Activated T-cell treated with anti-CD3 and anti-CD28 coated beads for 4 hours (primary cell): ENCODE measurements at places on chromosomes 1 and 21.

DNA sequence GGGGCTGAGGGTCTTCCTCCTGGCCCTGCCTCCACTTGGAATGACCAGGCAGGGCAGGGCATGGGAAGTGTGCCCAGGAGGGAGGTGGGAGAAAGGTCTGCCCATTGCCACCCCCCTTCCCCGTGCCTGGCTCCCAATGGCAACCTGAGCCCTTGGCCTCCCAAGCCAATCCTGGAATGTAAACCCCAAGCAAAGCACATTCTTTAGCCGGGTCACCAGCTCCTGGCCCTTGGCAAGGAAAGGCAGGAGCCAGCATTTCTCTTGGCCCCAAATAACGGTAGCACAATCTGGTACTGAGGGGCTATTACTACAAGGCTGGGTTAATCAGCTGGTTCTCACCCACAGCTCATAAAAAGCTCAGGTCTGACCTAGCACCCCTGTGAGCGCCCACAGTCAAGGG, 6.9 kb upstream of the NUAK2 start:
- DNase-seq, result no peak

GRCh38 chr1:230826166-230826875, 42.0 kb downstream of the C1orf198 start:
- DNase-seq, result no peak

- no peak for DNase-seq
Measured at GRCh38 chr1:15426492-15427279, 11.6 kb upstream of the CTRC start.

- no peak for DNase-seq
Measured at GRCh38 chr1:174818951-174819350, 180.8 kb upstream of the CACYBP start.

DNA sequence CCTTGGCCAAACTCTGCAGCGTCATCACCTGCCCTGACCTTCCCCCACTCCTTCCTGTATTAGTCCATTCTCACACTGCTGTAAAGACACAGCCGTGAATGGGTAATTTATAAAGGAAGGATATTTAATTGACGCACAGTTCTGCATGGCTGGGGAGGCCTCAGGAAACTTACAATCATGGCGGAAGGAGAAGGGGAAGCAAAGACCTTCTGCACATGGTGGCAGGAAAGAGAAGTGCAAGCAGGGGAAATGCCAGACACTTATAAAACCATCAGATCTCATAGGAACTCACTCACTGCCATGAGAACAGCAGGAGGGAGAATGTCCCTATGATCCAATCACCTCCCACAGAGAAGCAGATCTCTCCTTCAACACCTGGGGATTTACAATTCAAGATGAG, 408.5 kb downstream of the PTPRU start:
- DNase-seq, result no peak

DNA sequence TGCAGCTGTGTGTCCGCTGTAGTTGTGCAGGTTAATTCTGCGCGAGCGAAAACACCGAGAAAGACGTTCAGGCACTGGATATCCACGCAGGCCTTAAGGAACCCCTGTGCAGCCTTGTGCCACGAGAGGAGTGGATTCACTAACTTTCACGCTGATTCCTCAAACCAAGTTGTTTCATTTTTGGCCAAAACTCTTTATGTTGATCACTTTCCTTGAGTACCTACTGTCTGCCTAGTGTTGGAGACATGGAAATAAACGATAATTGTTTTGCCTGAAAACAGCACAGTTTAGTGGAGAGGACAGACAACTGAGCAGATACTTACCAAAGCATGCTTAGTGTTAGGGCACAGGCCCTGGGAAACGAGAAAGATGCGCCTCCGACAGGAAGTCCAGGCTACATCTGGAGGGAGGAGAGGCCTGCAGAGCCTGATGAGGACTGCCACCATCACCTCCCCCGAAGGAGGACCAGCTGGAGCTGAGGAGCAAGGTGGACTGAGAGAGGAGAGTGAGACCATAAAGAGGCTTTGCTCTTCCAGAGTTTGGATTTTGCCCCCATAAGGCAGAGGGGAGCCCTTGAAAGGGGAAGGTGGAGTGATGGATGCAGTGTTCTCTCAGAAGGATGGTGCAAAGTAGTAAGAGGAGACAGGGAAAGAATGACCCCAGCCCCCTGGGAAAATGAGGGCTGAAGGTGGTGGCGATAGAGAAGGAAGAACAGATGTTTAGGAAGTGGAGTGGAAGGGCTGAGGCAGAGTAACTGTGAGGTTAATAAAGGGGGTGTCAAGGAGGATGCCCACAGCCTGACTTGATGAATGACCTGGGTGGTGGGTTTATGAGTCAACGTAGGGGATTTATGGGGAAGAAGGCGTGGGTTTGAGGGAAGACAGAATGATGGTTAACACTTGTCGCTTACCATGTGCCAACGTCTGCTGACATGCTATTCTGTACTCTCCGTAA, 956 bp upstream of the SCAF4 start:
- no peak for DNase-seq

DNA sequence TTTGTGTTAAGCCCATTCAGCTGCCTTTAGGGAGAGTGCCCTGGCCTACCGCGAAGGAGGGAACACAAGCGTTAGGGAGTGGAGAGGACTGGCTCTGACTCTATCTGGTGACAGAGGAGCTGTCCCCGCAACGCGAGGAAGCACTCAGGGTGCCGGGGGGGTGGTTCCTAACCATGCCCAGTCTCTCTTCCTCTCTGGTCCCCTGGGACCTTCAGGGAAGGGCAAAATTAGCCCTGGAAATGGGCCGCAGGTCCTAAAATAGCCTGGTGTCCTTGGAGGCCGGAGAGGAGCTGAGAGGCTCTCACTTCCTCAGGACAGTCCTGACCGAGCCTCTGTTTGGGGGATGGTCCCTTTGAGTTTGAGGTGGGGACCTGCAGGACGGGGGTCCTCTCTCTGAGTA, 5.8 kb downstream of the SLC45A1 start:
- DNase-seq, result no peak

- no peak for DNase-seq
Measured at GRCh38 chr1:230900984-230901383, 32.7 kb upstream of the C1orf198 start.

DNA sequence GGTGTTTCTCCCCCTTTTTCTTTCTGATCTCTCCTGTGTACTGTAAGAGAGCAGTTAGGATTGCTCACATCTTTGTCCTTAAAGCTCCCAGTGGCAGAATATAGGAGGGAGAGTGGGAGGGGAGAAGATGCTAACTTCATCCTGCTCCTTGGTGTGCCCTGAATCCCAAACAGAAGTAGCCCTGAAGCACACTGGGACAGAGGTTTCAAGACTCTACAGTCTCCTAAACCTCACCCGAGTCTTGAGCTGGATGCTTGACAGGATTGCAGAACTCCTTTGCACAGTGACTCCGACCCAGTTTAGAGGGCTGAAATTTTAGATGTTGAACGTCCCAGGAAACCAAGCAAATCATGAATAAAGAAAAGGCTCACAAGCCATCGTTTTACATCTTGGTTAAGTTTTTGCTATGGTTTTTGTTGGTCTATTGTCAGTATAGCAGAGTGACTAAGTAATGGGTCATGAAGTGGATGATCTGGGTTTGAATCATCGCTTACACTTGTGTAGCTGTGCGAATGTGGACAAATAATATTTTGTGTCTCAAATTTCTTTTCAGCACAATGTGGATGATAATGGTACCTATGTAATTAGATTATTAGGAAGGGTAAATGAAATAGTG, 37.5 kb downstream of the XCL2 start:
- no peak for DNase-seq

- no peak for DNase-seq
Measured at GRCh38 chr21:35616090-35616489, 444.2 kb downstream of the SETD4 start.
